ENCODE measurements at places on chromosomes 7 and 10.
A peak's percentile ranks its signal among the peaks of the same experiment; 100 is the strongest.

DNA sequence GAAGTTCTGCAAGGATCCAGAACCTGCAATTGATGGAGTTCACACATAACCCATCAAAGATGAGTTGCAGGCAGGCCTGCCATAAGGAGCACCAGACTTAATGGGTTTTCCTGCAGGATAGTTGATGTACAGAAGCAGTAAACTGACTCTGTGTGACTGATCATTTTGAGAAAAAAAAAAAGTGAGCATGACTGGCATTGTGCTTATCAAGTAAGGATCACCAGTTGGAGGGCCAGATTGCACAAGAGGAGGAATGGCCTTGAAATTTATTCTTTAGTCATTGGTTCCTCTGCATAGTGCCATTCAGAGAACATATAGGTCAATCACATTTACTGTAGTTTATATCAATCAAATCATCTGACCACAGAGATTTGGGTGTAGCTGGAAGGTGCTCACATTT, 3.8 kb downstream of the CYP3A43 start:
- no peak for DNase-seq

DNA sequence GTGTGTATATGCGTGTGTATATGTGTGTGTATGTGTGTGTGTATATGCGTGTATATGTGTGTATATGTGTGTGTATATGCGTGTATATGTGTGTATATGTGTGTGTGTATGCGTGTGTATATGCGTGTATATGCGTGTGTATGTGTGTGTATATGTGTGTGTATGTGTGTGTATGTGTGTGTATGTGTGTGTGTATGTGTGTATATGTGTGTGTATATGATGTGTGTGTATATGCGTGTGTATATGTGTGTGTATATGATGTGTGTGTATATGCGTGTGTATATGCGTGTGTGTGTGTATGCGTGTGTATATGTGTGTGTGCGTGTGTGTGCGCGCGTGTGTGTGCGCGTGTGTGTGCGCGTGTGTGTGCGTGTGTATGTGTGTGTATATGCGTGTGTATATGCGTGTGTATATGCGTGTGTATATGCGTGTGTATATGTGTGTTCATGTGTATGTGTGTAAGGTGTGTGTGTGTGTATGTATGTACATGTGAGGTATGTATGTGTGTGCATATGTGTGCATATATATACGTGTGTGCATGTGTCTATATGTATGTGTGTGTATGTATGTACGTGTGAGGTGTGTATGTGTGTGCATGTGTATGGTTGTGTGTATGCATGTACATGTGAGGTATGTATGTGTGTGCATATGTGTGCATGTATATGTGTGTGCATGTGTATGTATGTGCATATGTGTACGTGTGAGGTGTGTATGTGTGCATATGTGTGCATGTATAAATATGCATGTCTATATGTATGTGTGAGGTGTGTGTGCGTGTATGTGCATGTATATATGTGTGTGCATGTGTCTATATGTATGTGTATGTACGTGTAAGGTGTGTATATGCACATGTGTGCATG, 6.0 kb downstream of the UCN3 start:
- DNase-seq: no peak

DNA sequence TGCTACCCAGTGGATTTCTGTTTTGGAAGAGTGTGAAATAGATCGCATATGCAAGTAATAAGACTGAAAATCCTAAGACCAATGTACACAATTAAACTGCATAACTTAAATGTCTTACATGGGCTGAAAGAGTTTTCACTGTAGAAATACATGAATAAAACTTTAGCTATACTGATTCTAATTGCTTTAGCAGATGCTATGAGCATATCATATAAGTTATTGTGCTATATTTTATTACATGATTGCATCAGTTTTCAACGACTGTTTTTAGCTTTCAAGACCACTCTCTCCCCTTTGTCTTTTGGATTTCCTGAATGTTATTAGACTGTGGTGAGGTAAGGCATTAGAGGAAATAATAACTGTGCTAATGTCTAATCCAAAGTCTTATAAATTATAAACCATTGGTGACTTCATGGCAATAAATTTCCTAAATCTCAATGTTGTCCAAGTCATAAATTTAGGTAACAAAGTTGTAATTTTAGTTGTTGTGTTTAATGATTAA, 124.5 kb downstream of the SEMA3A start:
- no peak for DNase-seq

DNA sequence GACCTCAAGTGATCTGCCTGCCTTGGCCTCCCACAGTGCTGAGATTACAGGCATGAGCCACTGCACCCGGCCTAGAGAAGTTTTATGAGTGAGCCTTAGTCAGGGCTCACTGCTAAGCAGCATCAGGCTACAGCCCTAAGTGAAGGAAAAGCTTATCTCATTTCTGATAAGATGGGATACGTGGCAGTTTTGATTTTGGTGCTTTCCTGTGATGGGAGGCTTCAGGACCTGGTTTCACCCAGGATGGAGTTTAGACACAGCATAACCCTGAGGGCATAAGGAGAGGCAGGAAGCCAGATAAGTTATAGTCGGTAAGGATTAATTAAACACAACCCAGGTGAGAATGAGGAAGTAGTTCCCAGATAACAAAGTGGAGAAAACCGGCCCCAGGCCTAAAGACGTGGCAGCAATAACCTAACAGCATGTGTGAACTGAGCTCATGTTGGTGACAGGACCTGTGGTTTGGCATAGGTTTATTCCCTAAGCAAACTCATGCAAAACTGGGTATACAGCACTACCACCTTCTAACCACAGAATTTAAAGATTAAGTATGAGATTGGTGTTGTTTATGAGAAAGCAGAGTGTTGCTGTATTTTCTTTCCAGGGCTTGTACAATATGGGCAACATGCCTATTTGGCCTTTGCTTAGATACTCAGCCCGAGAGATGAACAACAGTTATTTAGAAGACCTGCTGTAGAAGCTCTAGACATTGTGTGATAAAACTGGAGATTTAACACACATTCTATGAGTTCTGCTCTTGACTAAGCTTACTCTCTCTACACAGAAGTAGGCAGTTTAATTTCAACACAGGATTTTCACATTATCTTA, 119.4 kb downstream of the COL28A1 start:
- DNase-seq: no peak

DNA sequence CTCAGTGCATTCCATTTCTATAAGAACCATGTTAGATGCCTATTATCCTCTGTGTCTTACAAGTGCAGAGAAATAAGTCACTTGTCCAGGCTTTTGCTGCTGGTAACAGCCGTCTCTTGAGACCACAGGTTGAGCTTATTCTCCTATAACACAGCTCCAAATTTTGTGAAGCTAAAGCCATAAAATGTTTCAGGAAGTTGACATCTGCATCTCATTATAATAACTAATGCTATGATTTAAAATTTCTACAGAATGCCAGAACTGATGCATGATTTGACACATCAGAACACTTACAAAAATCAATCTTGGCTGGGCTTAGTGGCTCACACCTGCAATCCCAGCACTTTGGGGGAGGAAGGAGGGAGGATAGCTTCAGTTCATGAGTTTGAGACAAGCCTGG, 986.9 kb downstream of the TYW1 start:
- DNase-seq: no peak

GRCh38 chr10:110944792-110945396, 25.5 kb downstream of the SHOC2 start:
- DNase-seq: peak; percentile 57

GRCh38 chr10:19778996-19779395, 37.2 kb upstream of the PLXDC2 start:
- DNase-seq: no peak

- DNase-seq: peak; percentile 18
These were observed 44.7 kb upstream of the PDZD8 start for GRCh38 chr10:117419921-117420320.

- peak; percentile 79 for DNase-seq
These were observed 228.4 kb downstream of the FANK1 start for GRCh38 chr10:126124668-126125349.

- no peak for DNase-seq
These were observed 31.7 kb upstream of the FIGNL1 start for GRCh38 chr7:50481867-50482266.

GRCh38 chr7:100406767-100407166, 21.7 kb downstream of the ZCWPW1 start:
- DNase-seq: peak; percentile 24

GRCh38 chr7:147182874-147183273, 1066.3 kb downstream of the CNTNAP2 start:
- DNase-seq: peak; percentile 66

DNA sequence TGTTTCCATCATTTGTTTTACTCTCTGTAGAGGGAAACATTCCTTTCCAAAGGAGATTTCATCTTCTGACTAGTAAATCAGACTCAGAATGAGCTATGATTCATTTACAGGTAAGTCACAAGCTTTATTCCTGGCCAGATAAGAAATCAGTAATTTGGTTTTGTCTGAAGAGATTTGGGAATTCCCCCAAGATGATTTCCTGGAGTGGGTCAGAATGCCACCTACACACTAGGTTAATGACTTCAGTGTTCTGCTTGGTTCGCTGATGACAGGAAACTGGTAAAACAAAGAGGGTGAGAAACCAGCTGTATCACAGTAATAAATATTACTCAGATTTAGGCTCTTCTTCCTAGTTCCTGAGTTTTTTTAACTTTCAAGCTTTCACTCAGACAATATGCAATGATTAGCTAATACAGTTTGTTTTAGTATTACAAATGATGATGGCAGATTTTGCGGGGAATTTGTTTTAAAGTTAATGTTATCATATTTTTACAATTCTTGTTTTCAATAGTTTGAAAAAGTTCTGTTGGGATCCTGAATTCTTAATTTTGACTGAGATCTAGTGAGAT, 8.3 kb upstream of the ASZ1 start:
- no peak for DNase-seq

GRCh38 chr10:28996947-28997551, 291.8 kb upstream of the LYZL1 start:
- peak; percentile 33 for DNase-seq

DNA sequence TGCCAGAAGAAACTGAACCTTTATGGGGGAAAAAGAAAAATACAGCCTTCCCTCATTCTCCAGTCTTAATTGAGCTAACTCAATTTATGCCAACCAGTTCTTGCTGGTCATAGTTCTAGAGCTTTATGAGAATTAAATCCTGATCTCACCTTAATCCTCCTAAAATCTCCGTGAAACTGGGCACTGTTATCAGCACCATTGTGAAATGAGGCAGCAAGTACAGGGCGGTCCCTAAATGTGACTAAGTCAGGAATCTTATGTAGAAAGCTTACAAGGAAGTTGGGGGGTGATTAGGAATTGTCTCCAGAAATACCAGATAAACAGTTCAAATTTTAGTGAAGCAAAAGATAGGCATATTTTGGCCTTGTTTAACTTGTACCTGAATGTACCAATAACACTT, 10.7 kb upstream of the INSYN2A start:
- DNase-seq: no peak

GRCh38 chr10:21530168-21530567, 3.9 kb upstream of the MLLT10 start:
- DNase-seq: no peak

- no peak for DNase-seq
These were observed 13.9 kb downstream of the CTTNBP2 start for GRCh38 chr7:117859246-117859812.

DNA sequence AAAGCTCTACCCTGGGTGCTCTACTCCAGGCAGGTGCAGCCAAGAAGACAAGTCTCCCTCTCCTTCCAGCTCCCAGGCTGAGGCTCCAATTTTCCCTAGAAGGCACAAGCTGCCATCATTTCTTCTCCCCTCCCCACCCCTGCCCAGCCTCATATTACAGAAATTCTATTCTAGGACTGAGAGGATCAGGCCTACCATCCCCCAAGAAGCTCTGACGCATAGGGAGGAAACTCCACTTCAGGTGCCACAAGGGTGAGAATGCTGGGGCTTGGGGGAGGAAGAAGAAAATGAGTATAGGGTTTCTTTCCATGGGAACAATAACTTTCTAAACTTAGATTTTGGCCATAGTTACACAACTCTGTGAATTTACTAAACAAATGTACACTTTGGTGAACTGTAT, 35.3 kb downstream of the FEZF1 start:
- no peak for DNase-seq

DNA sequence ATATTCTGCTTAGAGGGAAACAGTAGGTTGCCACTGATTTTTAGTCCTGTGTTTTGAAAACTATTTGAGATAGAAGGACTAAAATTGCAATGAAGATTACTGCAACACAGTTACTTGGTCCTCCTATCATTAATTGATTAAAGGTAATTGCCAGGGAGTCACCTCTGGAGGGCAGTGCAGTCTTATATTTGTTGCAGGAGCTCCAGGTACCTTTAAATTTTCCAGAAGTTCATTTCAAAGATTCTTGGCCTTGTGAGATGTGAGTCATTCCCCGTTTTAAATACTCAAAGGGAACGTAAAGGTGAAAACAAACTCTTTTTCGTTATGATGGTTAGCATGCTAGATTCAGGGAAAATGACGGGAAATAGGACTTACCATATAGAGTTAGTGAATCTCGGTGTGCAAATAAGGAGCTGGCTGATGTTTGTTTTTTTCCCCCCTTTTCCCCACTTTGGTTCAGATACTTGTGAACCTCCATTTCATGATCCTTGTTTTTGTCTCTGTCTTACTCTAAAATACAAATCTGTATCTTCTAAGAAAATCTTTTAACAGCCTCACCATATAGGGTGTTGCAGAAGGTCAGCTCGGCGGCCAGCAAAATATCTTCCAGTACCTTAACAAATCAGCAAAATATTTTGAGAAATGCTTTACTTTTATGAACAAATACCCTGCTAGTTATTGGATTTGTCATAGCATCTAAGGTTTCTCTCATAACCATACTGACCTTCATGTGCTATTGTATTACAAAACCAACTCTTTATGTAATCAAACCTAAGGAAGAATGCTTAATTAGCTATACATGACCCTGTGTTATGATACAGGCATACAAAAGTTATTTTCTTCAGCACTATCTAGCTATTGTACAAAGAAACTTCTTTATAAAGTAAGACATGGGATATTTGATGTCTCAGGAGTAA, 143.0 kb upstream of the HDAC9 start:
- peak; percentile 67 for DNase-seq

- peak; percentile 4 for DNase-seq
These were observed 438.5 kb downstream of the GRID1 start for GRCh38 chr10:85927952-85928665.

DNA sequence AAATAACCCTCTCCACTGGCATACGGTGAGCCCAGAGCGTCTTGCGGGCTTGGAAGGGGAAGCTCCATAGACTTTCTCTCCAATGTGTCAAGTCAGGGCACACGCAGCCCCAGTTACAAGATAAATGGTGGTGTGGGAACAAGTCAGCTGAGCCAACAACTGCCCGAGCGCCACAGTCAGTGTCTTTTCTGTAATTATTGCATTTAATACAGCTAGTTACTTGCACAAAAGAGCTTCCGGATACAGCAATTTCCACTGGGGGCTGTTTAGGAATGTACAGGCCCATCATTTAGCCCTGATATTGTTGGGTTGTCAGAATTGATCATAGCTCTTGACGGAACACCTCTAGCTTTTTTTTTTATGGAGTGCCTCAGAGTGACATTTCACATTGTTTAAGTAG, 193.5 kb upstream of the SP8 start:
- no peak for DNase-seq

Data from fibroblast of skin of back (primary cell).